ENCODE measurements at places on chromosomes 13 and 19.

- no peak for DNase-seq
Measured at GRCh38 chr13:24110011-24110410, 50.5 kb upstream of the SPATA13 start.

DNA sequence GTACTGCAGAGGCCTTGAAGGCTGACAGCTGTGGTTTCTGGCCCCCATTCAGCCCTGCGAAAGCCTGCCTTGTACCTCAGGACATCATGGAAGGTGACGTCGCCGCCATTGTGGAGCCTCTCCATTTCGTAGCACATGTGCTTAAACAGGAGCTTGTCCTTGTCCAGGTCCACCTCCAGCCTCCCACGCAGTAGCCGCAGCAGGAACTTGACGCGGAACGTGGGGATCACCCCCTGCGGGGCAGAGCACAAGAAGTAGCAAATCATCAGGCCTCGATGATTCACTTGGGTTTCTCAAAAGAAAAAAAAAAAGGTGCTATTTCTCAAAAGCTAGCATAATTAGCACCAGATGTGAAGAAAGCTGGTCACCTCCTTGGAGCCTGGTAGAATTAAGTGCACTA is 351.0 kb downstream of the NALCN start:
- DNase-seq: no peak

DNA sequence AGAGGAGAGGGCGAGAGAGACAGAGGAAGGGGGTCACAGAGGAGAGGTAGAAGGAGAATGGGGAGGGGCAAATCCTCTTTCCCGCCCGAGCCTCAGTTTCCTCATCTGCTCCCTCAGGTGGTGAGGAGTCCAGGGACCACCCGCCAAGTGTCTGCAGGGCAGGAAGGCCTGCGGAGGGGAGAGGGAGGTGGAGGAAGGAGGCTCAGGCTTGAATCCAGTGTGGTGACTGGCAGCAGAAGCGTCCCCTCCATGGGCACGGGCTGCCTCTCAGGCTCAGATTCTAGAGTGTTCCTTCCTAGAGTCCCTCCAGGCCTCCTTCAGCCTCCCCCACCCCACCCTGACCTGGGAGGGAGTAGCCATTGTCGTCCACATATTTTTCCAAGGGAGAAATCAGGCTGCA is 16.5 kb upstream of the GARIN5A start:
- no peak for DNase-seq

DNA sequence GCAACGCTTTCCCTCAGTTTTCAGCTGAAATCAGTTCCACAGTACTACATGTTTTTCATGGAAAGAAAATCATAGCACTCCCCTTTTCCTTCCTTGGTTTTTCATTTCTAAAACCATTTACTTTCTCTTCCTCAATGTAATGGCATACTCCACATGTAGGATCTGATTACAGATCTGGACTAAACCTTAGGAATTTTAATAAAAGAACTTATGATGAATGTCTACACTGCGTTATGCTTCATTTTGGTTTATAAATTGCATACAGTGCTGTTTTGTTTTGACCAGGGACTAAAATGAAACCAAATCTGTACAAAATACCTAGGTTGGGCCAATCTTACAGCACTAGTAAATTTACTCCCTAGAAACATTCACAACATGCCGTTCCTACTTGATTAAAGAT is 589.9 kb downstream of the TBC1D4 start:
- DNase-seq: no peak

DNA sequence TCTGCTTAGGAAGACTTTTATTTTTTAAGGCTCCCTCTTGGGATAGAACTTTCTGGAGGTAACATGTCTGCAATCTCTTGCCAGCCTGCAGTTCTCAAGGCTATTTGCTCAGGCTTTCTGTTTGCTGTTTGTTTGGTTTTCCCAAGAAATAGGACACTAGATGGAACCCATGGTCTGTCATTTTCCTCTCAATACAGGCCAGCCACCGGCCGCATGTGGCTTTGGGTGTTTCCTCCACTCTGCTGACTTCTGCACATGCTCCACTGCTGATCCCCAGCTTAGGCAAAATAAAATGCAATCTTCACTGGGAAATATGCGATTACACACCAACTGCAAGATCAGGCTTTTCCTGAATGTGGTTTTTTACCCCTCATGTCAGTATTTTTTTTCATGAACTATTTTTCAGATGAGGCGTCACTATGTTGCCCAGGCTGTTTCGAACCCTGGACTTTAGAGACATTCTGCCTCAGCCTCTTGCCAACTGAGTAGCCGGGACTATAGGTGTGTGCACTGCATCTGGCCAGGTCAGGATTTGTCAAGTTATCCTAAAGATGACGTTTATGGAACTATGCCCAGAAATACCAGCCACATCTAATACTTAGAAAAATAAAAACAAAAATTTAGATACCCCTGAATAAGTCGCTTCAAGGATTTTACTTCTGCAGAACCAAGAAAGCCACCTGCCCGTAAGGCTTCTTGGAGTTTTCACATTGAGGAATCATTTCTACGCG is 94.3 kb upstream of the PABPC3 start:
- DNase-seq: no peak

DNA sequence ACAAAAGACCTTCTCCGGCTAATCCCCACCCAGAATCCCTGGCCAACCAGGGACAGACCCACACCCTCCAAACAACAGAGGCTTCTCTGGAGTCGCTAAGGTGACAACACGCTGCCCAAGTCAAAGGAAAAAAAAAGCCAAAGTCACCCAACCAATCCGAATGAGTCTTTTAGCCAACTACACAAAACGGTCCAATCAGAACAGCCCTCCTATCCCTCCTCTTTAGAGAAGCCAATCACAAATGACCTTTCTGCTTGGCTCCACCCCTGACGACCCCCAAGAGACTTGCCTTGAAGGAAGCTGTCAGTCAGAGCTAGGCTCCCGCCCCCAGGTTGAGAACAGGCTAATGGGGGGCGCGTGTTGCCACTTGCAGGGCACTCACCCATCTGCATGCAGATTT is 6.6 kb upstream of the FBXW9 start:
- DNase-seq: no peak

DNA sequence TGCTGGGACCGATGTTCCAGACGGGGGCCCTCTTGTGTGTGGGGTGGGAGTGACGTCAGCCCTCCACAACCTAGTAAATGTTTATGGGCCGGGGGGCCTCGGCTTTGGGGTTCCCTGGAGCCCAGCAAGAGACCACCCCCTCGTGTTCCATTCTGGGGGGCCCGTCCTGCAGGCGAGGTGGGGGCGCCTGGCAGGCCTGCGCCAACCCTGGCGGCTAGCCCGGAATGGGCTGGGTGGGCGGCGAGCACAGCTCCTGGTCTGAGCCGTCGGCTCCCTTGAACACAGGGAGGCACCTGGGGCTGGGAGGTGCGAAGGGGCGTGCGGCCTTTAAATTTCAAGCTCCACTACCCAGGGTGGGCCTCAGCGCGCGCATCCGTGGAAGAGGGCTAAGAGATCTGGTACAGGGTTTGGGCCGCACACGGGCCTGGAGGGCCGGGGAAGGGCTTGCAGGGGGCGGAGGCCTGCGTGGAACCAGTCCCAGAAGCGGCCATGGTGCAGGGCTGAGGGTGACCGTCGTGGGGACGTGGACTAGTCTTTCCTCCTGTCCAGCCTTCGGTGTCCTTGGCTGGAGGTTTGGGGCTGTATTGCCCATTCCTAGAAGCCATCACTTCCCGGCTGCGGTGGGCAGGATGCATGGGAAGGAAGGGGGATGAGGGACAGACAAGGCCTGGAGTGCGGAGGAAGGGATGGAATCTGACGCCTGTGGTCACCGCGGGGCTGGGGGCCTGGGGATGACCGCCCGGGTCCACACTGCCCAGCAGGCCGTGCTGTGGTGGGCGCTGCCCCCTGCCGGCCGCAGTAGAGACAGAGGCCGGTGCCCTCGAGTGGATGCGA is 11.4 kb downstream of the NDUFA11 start:
- DNase-seq: no peak

- DNase-seq: no peak
Measured at GRCh38 chr19:7559102-7559501, 23.6 kb downstream of the PNPLA6 start.

DNA sequence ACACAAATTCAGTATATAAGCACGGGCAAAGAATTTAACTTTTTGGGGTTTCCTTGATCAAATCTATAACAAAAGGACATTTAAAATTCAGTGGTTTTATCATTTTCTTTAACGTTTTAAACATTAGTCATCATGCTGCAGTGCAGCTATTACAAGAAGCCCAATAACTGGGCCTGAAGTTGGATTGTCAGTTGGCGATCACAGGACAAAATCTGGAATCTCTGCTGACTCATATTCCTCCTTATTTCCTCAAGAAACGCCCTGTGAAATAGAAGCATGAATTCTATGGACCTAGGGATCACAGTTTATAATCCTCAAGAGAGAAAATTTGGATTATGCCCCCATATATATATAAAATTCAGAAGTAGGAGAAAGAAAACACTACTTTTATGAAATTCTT is 971.6 kb upstream of the MIR17HG start:
- DNase-seq: no peak

DNA sequence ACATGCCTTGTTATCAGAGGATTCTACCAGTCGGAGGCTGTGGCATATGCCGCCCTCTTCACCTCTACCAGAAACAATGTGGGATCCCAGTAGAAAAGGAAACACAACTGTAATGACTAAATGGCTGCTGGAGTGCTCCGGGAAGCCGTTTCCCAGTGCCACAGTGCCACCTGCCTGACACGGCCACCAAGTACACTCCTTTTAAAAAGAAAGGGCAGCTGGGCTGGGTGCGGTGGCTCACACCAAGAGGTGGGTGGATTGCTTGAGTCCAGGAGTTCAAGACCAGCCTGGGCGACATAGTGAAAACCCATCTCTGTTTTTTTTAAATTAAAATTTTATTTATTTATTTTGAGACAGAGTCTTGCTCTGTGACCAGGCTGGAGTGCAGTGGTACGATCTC is 67.3 kb downstream of the TRPM4 start:
- peak; percentile 24 for DNase-seq

- DNase-seq: no peak
Measured at GRCh38 chr13:77398825-77399620, 72.1 kb upstream of the MYCBP2 start.

DNA sequence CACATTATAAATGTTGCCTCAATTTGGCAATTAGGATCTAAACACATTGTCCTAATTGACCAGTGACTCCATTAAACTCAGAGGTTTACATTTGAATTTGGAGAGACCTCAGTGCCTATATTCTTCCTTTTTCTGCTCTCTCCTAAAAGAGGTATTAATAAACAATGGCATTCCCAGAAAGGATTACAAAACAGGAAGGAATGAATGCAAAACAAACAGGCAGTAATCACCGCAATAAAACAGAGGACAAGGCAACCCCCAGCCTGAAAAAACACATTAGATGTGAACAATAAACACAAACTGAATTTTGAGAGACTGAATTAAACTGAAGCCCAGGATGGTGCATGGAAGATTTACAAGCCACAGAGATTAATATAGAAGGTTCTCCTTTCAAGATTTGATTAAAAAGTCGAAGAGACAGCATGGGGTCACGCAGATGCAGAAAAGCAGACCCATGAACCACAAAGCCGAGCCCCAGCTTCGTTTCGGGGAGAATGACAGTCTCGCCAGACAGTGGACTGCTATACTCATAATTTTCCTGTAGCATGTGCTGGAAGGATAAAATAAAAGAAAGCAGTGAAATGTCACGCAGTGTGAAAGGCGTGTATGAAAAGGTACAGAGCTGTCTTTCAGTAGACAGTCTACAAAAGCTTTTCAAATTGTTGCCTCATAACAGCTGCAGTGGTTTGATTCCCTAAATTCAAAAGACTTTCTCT is 503.0 kb downstream of the LIG4 start:
- DNase-seq: peak; percentile 22

- DNase-seq: no peak
Measured at GRCh38 chr13:92745258-92745657, 481.3 kb upstream of the GPC6 start.

DNA sequence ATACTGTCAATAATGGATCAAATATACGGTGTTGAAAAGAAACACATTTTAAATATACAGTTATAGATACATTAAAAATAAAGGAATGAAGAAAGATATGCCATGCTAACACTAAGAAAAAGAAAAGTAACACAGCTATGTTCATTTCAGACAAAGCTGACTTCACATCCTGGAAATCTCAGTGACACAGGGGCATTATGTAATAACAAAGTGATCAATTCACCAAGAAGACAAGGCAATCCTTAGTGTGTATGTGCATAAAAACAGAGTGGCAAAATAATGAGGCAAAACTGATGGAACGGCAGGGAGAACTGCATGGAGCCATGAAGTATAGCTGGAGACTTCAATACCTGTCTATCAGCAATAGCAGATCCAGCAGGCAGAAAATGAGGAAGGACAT is 13.1 kb downstream of the ZNF14 start:
- no peak for DNase-seq

GRCh38 chr19:18055967-18056366 is 30.8 kb downstream of the IL12RB1 start:
- DNase-seq: no peak

GRCh38 chr13:97344265-97345175 is 89.4 kb upstream of the RAP2A start:
- DNase-seq: peak; percentile 9

GRCh38 chr13:113641426-113641825 is 16.6 kb downstream of the ATP4B start:
- no peak for DNase-seq

- DNase-seq: no peak
Measured at GRCh38 chr19:16970821-16971220, 55.8 kb downstream of the CPAMD8 start.

DNA sequence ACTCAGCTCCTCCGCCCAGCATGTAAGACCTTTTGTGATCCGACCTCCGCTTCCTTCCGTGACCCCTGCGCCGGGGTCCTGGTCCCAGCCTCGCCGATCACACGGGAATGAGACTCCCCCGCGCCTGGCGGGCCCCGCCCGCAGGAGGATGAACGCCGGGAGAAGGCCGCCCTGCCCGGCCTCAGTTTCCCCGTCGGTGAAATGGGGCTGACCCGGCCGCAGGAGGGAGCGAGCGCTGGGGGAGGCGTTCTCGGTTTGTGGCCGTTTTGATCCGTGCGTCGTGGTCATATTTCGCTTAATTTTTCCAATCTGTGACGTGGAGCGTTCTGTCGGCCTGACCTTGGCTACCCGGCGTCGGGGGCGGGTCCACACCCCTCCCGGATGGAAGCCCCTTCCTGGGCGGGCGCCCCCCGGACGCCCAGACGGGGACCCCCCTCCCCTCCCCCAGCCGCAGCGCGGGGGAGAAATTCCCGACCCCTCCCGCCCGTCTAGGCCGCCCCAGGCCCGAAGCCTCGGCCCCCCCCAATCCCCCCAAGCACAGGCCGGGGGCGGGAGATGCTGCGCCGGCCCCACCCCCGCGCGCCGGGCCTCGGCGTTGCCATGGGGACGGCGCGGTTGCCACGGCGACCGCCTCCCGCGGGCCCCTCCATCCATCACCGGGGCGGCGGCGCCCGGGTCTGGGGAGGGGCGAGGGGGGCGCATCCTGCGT is 11.1 kb downstream of the PALM start:
- DNase-seq: no peak

All from NCI-H2029 treated with DMSO at 0.1 percent for 48 hours (cell line).